ENCODE measurements at places on chromosomes 6 and 20.

GRCh38 chr6:155341130-155341828 lies 27.0 kb upstream of the TFB1M start:
- no peak for DNase-seq

DNA sequence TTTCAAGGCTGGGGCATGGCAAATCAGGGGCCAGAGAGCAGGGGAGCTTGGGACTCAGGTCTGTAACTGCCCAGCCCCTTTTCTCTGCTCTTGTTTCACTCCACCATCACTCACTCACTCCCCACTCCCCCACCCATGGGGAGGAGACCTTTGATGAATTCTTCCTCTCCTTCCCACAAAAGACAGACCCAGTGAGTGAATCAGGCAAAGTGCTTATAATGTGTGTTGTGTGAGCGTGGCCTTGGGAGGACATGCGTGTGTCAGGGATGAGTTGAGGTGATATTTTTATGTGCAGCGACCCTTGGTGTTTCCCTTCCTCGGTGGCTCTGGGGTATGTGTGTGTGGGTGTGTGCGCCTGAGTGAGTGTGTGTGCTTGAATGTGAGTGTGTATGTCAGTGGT lies 1.0 kb upstream of the CUL9 start:
- DNase-seq: no peak

GRCh38 chr20:19515074-19515473 lies 243.0 kb upstream of the RIN2 start:
- DNase-seq: no peak

DNA sequence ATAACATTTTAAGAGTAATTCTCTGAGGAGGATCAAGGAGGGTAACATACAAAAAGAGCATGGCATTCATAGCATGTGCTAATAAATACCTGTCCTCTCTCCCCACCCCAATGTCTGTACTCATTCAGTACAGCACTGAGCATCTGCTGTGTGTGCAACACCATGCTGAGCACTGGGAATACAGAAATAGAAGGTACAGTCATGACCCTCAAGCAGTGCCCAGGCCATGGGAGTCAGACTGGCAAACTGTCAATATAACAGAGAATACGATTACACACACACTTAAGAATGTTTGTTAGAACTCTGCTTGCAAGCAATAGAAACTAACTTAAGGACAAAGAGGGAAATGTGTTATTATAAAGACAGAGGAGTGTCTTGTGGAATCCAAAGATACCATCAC lies 24.7 kb upstream of the ZFAND3 start:
- DNase-seq: no peak

DNA sequence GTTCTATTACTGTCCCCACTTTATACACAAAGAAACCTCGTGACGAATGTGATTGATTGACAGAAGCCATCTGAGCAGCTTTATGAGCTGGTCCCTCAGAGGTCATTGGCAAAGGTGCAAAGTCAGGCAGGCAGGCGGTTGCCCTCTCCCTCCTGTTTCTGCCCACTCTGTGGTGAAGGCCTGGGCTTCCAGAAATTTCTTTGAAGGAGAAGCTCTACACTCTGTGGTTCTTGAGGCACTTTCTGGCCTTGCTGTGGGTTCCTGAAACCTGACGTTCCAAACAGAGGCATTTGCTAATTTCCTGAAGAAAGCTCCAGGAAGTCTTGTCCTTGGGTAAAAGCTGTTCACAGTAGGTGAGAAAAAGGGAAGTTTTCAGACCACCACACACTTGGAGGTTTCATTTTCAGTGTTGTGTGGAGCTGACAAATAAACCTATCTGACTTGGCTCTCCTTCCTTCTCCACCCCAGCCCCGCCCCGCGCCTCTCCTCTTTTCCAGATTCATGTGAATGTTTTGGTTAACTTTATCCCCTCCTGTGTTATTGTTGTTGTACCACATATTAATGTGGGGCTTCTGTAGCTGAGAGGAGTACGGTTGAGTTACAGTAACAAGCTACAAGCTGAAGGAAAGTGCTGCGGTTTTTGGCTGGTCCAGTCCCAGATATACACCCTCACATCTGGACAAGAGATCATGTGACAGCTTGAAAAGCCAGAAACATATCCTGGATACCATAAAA lies 274.1 kb downstream of the CLIC5 start:
- DNase-seq: no peak

DNA sequence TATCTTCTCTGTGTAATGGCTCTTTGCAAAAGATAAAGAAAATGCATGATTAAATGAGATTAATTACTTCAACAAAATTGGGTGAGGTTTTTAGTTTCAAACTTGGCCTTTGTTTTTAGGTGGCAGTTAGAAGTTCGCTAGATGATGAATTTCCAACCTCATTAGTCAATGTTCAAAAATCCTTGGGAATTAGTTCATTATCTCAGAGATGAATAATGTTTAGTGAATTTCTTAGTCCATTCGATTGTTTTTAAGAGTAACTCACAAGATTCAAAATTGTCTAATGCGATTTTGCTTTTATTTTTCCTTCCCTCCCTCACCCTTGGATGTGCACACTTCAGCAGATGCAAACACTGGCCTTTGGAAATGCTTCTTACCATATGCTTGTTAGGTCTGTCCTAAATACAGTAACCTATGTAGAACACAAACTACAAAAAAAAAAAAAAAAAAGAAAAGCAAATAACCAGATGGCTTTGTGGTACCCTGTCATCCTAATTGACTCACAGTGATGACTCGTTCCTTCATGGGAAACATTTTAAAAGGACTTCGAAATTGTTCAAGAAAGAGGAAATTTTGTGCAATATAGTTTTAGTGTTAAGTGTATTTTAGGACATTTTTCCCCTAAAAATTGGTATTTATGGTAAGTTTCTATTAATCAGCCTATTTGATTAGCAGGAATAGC lies 66.7 kb downstream of the FAM229B start:
- DNase-seq: no peak
